ENCODE measurements at places on chromosomes 4 and X.

GRCh38 chr4:16820329-16820728 lies 78.1 kb downstream of the LDB2 start:
- DNase-seq = no peak

DNA sequence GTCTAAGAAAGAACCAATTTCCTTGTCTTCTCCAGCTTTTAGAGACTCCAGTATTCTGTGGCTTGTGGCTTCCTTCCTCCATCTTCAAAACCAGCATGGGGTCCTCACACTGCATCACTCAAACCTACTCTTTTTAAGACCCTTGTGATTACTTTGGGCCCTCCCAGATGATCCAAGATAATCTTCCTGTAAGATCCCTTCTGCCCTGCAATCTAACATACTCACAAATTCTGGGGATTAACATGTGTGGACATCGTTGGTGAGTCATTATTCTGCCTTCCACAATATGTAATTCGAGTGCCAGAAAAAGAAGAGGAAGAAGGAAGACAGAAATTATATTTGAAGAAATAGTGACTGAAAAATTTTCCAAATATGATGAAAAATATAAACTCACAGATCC lies 47.9 kb downstream of the BEND4 start:
- DNase-seq = no peak

DNA sequence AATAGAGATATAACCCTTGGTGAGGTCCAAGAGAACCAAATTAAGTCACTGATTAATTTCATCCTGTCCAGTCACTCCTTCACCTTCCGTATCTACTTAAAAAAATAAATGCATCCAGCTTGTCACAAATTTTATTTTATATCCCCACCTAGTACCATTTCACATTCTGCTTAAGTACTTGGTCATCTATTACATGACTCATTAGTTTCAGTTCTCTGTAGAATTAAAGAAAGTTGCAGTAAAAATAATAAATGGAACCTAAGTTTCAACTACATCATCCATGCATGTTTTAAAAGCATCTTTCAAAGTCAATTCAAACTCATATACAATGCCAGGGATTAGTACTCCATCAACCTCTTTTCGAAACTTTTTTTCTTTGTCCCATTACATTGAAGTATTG lies 130.2 kb downstream of the SH2D1A start:
- DNase-seq = no peak

DNA sequence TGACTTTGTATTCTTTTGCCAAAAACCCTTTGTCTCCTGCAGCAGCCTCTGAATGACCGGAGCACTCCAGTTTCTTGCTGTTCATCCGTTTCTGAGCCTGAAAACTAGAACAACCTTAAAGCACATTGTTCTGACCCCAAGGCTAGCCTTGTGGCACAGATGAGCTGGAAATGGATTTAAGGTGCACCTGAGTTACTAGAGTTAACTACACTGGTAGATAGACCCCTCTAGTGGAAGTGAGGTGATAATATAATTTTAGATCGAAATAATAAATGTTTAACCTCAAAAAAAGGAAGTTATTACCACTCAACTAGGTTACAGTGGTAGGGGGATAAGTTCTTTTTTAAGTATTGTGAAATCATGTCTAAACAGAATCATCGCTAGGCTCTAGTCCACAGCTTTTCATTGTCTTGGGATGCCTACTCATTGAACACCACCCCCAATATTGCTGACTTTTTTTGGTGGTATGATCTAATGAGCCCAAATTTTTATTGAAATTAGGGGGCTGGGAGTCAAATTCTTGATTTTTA lies 2.7 kb downstream of the PLS3 start:
- DNase-seq = no peak
